Left ventricle myocardium superior (tissue), 1 donor: ENCODE measurements at places on chromosomes 6 and 20. TPM values are rescaled to one million over a fixed set of nuclear protein-coding genes. Genes with fewer than 3 reads are reported as not detected.

The CLVS2 gene
- total RNA-seq: 0.12 TPM

The SLC22A7 gene
- total RNA-seq: not detected

The CCN5 gene
- total RNA-seq: 19.5 TPM

The KIAA0408 gene
- total RNA-seq: 2.4 TPM

The TDRD6 gene
- total RNA-seq: 0.30 TPM
